Renal cortex interstitium (tissue), 15 donors: ENCODE measurements at places on chromosomes 12 and 14. TPM values are rescaled to one million over a fixed set of nuclear protein-coding genes. Genes with fewer than 3 reads are reported as not detected.
A peak's percentile ranks its signal among the peaks of the same experiment; 100 is the strongest.

DNA sequence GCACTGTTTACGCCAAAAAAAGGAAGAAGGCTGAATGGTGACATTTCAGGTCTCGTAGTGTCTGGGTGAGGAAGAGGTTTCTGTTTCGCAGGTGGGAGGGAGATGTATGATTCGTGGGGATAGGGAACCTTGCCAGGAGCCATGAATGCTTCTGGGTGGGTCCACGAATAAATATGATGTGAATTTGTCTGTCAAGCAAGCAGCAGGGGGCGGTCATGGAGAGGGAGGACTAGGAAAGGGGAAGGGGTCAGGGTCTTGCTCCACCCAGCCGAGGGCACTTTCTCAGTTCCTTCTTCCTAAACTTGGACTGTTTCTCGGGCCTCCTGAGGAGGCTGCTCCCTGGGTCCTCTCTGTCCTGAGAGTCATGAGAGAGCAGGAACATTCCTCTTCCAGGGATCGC lies 72.5 kb downstream of the LGMN start:
- DNase-seq: no peak

DNA sequence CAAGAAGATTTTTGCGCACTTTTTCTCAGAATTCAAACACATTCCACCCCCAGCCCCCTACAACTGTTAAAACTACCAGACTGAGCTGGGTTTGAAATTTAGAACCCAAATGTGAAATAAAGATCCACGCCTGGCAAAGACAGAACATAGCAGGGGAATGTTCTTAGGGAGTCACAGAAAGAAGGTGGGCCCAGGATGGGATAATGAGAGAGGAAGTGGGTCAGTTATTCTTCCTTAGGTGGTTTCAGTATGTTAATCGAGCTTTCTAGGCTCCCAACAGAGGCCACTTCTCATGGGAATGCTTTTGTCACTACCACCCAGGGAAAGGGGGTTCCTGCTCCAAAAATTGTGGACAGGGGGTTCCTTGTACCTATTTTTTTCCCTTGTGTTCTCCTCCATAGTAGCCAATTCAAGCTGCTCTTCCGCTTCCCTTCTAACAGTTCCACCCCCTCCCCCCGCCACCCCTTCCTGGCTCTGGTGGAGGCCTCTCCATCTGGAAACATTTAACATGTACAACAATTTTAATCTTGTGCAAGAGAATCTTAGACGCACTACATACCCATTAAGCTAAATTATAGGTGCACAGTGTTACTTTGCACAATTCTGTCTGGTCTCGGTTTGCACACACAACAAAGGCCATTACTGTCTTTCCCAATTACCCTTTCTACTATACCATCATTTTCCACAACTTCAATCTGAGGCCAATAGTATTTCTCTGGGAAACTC lies 218.1 kb downstream of the MON2 start:
- no peak for DNase-seq

Gene CISTR
- polyA plus RNA-seq: not detected

Gene PTPRB
- polyA plus RNA-seq: 17.6 TPM

DNA sequence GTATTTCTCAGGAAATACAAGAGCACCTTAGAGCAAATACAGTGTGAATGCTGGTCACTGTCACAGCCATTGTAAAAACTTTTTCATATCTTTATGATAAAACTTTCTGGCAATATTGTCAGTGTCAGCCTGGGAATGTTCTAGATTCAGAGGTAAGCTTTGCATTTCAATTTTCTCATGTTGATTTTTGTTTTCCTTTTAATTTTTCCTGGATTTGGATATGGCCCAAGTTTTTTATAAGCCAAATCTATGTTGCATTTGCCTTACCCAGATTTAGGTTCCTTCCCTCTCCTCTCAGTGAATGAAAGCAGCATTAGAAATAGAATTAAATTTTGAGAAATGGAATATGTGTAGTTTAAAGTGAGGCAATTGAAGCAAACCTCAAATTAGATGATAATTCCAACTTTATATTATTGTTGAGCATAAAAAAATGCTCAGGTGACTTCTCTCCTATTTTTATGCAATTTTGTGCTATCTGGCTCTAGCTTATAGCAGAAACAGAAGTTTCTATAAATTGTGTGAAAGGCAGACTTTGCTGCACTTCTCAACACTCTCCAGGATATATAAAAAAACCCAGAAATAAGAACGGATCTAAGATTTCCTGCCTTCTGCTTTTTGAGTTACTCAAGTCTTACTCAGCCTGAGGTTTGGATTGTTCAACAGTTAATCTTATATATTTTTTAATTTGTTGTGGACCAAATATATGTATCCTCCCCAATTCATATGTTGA lies 368.2 kb upstream of the PRICKLE1 start:
- DNase-seq: no peak

Gene ASCL1
- 0.12 TPM for polyA plus RNA-seq

Gene PIANP
- polyA plus RNA-seq: 13.0 TPM

DNA sequence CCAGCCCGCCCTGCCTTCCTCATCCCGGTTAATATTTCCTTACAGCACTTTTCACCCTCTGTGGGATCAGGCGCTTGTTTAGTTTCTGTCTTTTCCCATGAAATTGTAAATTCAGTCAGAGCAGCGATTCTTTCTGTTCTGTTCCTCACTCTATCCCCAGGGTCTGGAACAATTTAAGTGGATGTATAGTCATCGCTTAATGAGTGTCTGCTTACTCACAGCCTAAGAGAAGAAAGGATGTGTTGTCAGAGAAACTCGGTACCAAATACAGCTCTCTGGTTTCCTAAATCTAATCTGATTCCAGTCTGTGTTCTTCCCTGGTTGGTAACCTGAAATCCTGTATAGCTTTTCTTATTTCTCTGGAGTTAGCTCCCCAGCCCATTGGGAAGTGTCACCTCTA lies 44.9 kb downstream of the FOS start:
- no peak for DNase-seq

Gene CLEC4D
- polyA plus RNA-seq: 0.56 TPM

DNA sequence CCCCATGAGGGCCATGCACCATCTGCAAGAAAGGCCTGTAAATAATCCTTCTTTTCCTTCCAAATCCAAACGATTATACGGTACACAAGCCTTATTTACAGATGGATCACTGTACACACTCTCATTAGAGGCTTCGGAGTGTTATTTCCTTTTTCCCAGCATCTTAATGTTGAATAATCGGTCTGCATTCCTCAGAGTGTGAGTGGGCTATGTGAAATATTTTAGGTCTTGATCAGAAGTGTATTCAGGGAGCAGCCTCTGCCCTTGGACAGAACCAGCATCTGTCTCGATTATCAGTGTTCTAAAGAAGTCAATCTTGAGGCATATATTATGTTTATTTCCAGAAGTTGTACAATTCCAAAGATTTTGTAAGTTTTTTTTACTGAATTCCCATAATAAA lies 340.6 kb downstream of the SEC23A start:
- no peak for DNase-seq

Gene FAM181A
- polyA plus RNA-seq: not detected

DNA sequence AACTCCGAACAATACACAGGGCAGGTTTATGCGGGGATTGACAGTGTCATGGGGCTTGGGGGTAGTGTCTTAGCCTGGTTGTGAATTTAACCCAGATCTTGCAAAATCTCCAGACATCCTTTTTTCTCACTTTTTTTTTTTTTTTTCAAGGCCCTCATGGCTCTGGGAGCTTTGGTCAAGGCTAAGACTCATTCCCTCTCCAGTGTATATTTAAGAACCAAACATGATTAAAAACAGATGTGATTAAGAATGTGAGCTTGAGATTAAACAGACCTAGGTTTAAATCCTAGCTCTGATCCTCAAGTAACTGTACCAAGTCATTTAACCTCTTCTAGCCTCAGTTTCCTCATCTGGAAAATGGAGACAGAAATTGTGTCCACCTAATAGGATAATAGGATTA lies 151.7 kb upstream of the FUT8 start:
- no peak for DNase-seq

- DNase-seq: no peak
Observed at GRCh38 chr12:115000038-115000437, 316.1 kb upstream of the TBX3 start.

Gene SENP1
- 27.4 TPM for polyA plus RNA-seq

- no peak for DNase-seq
Observed at GRCh38 chr12:20578142-20578541, 117.0 kb upstream of the SLCO1C1 start.

DNA sequence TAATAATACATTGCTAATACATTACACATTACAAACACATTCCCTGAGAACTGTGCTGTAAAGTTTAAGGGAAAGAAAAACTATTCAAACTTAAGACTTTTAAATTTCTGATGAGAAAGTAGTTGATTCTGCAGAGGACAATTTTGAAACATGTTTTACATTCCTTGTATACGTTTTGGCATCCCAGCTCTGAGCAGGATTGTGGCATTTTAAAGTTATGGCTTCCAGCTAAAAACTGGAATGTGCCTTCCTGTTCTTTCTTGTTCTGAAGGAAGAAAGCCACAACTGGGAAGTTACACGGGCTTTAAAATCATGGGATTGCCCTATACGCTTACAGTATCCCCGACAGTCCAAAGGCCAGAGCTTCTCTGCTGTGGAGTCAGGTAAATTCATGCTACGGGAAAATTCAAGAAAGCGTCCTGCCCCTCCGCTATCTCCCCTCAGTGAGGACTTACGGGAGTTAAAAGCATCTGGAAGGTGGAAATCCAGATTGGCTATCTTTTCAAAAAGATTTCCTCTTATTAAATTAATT lies 10.8 kb upstream of the KLHL42 start:
- DNase-seq: no peak

DNA sequence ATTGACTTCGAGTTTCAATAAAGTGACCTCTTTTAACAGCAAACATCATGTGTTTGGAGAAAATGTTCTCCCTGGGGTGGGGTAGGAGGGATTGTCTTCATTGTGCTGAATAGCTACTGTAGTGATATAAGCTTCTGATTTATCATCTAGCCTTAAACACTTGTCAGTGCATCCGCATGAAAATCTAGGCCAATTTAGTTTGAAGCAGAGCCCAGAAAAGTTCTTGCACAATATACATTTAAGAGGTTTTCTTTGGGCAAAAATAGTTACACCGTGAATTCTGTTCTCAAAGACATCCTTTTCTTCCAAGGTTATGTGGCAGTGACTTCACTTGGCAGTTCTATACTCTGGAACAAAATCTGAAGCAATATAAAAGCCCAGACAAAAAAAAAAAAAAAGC lies 136.0 kb upstream of the IFNG-AS1 start:
- no peak for DNase-seq

GRCh38 chr12:107903341-107904061 lies 129.0 kb downstream of the ASCL4 start:
- DNase-seq: peak; percentile 21

Gene SLC2A14
- polyA plus RNA-seq: 0.29 TPM

DNA sequence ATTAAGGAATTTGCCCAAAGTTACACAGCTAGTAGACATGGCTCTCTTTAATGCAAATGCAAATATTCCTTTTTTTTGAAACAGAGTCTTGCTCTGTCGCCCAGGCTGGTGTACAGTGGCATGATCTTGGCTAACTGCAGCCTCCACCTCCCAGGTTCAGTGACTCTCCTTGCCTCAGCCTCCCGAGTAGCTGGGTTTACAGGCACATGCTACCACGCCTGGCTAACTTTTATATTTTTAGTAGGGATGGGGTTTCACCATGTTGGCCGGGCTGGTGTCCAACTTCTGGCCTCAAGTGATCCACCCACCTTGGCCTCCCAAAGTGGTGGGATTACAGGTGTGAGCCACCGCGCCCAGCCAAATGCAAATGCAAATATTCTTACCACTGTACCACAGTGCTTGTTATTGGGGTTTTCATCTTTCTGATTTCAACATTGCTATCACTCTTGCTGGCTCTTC lies 24.5 kb upstream of the HIGD1C start:
- no peak for DNase-seq

GRCh38 chr14:65101631-65102440 lies 481 bp downstream of the MAX start:
- DNase-seq: no peak

Gene POTEG
- 0.09 TPM for polyA plus RNA-seq

DNA sequence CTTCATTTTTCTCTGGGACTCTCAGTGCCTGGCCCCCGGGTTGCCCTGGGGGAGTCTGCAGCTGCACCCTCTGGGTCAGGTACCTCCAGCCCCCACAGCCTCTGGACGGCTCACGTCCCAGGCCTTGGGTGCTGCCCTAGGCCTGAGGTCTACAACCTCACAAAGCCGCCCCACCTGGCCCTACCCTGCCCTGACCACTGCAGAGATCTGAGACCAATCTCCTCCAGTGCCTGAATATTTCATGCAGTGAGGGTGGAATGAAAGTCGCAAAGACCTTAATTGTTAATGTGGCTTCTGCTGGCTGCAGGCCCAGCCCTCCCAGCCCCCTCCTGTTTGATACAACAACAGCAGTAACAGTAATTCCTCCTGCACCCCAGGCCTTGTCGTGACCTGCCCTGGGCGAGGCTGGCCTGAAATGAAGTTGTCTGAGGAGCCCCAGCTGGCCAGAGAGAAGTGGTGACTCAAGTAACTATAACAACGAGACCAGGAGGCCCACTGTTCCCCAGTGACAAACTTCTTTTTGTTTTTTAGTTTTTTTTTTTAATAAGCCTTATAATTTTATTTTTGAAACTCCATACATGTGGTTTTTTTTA lies 8.8 kb upstream of the CCDC85C start:
- peak; percentile 73 for DNase-seq

Gene GUCY2C
- 0.86 TPM for polyA plus RNA-seq

GRCh38 chr12:12791756-12792369 lies 6.4 kb downstream of the APOLD1 start:
- no peak for DNase-seq

GRCh38 chr12:76531056-76531455 lies 28.5 kb downstream of the OSBPL8 start:
- DNase-seq: no peak

DNA sequence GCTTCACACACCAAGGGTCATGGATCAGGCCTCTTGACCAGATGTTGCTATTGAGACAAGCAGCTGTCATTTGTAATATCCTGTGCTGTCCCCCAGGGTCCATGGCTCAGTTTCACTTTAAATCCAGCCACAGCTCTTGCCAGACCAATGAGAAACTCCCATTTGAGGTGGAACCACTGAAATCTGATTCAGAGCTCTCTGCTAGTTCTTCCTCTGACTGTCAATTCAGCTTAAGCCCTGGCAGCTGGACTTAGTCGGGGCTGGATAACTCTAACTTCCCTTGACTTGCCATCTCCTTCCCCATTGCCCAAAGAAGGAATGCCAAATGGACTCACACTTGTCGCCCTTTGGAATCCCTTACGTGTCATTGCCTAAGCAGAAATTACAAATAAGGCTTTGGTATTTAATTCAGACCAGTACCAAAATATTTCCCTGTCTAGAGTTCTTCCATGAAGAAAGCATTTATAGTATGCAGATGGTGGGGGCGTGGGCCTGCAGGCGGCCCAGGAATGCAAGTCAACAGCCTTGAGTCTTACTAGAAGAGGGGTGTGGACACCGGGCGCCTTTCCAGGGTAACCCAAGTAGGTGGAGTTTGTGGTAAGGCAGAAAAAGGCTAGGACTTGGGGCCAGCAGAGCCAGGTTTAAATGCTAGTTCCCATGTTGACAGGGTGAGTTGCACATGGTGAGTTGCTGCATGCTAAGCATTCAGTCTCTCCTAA lies 96.9 kb upstream of the TMPO start:
- DNase-seq: no peak

Gene CATSPERB
- 1.1 TPM for polyA plus RNA-seq

DNA sequence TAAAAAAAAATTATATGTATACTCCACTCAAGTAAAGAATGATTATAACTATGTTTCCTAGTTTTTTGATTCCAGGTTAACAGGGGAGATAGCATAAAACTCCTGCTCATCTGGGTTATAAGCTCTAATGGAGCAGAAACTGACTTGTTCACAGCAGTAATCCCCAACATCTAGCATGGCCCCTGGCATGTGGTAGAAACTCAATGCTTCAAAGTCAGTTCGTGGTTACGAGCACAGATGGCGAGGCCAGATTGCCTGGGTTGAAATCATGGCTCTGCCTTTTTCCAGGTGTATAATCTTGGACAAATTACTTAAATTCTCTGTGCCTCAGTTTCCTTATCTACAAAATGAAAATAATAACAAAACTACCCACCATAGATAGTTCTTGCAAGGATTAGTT lies 183.8 kb downstream of the TTC7B start:
- no peak for DNase-seq
